ENCODE measurements at places on chromosomes 12 and 14. TPM values are rescaled to one million over a fixed set of nuclear protein-coding genes. Genes with fewer than 3 reads are reported as not detected.
A peak's percentile ranks its signal among the peaks of the same experiment; 100 is the strongest.

DNA sequence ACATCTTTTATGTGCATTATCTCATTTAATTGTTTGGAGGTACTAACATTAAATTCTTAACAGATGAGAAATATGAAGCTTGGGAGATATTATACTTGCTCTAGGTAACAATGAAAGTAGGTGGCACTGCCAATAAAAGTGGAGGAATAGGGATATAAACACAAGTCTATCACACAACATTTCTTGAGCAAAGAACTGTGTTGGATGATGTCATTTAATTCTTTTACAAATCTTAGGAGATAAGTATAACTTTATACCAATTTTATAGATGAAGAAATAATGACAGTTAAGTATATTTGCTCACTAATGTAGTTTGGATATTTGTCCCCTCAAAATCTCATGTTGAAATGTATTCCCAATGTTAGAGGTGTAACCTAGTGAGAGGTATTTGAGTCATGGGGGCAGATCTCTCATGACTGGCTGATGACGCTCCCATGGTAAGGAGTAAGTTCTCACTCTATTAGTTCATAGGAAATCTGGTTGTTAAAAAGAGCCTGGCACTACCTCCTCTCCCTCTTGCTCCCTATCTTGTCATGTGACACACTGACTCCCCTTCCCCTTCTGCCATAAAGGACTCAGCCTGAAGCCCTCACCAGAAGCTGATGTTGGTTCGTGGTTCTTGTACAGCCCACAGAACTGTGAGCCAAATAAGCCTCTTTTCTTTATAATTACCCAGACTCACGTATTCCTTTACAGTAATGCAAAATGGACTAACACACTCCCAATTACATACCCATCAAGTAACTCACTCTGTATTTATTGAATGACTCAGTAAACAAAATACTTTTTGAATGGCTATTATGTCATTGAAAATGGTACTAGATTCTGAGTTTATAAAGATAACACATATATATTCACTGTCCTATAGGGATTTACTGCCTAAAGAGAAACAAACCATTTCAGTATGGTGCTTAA is 146.8 kb upstream of the KITLG start:
- no peak overlapping the region for H3K4me3 ChIP-seq
- H3K27me3 ChIP-seq = no peaks in the 10 kb centered on the region
- DNase-seq = no peak
- no peak overlapping the region for H3K27ac ChIP-seq

- H3K36me3 ChIP-seq = peaks cover 46% of the 10 kb centered on the region
- DNase-seq = no peak
- H3K27ac ChIP-seq = peak overlapping the region; percentile 91
- peak overlapping the region; percentile 75 for H3K4me3 ChIP-seq
Measured at GRCh38 chr14:58280954-58281787, 17.2 kb upstream of the ARID4A start.

GRCh38 chr12:102484428-102484958 is 4.1 kb upstream of the IGF1 start:
- H3K27ac ChIP-seq = peak overlapping the region; percentile 84
- peak; percentile 52 for DNase-seq
- H3K36me3 ChIP-seq = peaks cover 3% of the 10 kb centered on the region
- H3K4me1 ChIP-seq = peaks cover 20% of the 10 kb centered on the region
- peaks cover 3% of the 10 kb centered on the region for H3K27me3 ChIP-seq
- H3K4me3 ChIP-seq = peak overlapping the region; percentile 69

GRCh38 chr14:93997082-93997481 is at the start of gene CCDC197:
CCDC197 (plus strand) TSS chr14:93997301; CDS start chr14:93998132, 831 bp downstream.
- peaks cover 33% of the 10 kb centered on the region for H3K4me1 ChIP-seq
- no peak for DNase-seq
- no peaks in the 10 kb centered on the region for H3K27me3 ChIP-seq
- H3K27ac ChIP-seq = peak within 1 kb of the TSS; percentile 60
- H3K4me3 ChIP-seq = no peak within 1 kb of the TSS
- no peaks in the 10 kb centered on the region for H3K36me3 ChIP-seq

- H3K4me3 ChIP-seq = no peak overlapping the region
Measured at GRCh38 chr14:29587761-29588470, 339.7 kb downstream of the PRKD1 start.

DNA sequence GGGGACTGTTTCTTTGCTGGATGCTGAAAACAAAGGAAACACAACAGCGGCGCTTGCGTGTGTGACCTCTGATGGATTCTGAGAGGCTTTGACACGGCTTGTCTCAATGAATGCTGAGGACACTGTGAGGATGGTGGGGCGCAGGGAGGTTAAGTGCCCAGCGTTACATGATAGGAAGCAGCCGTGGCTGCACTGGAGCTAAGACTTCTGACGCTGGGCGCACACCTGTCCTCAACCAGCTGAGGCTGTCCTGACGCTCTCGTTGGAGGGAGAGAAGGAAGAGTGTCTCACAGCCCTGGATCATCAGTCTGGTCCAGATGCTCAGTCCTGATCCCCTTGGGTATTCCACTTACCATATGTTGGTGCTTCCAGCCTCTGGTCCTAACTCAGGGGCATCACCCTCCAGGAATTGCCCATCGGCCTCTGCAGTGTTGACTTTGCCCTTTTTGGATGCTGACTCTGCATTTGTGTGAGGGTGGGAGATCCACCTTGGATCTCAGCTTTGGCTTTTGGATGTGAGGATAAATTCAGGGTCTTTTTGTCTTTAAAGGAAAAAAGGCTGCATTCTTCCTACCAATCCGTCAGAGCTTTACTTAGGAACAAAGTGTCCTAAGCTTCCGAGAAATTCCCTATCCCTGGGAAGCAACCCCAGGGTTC is 125.2 kb downstream of the ZNF664 start:
- H3K4me3 ChIP-seq = no peak overlapping the region
- DNase-seq = no peak
- H3K27me3 ChIP-seq = peaks cover 2% of the 10 kb centered on the region

GRCh38 chr14:94393474-94393873 is 5.1 kb upstream of the SERPINA1 start:
- no peak for DNase-seq
- H3K4me1 ChIP-seq = peaks cover 16% of the 10 kb centered on the region
- no peak overlapping the region for H3K27ac ChIP-seq
- no peaks in the 10 kb centered on the region for H3K36me3 ChIP-seq
- H3K27me3 ChIP-seq = peaks cover 7% of the 10 kb centered on the region

DNA sequence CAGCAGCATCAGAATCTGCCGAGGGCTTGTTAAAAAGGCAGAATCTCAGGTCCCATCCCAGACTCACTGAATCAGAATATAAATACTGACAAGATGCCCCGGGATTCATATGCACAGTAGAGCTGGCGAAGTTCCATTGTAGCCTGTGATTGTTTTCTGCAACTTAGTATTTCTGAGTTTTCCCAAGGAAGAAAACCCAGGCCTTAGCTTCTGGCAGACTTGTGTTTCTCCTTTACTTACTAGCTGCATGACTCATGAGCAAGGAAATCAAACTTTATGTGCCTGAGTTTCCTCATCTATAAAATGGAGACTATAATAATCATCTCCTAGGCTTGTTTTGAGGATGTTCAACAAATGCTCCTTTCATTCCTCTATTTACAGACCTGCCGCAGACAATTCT is 278.5 kb upstream of the PLEKHG7 start:
- no peak for DNase-seq
- H3K4me3 ChIP-seq = no peak overlapping the region
- H3K4me1 ChIP-seq = peaks cover 4% of the 10 kb centered on the region
- H3K27me3 ChIP-seq = no peaks in the 10 kb centered on the region

- no peak for DNase-seq
- H3K36me3 ChIP-seq = peaks cover 3% of the 10 kb centered on the region
- no peak overlapping the region for H3K4me3 ChIP-seq
- no peak overlapping the region for H3K27ac ChIP-seq
- no peaks in the 10 kb centered on the region for H3K27me3 ChIP-seq
- peaks cover 15% of the 10 kb centered on the region for H3K4me1 ChIP-seq
Measured at GRCh38 chr14:70780396-70781075, 28.8 kb downstream of the MAP3K9 start.

- no peak for DNase-seq
- H3K27ac ChIP-seq = no peak overlapping the region
- no peaks in the 10 kb centered on the region for H3K36me3 ChIP-seq
- H3K4me1 ChIP-seq = no peaks in the 10 kb centered on the region
- no peak overlapping the region for H3K4me3 ChIP-seq
Measured at GRCh38 chr14:40447017-40447416, 1014.8 kb upstream of the FBXO33 start.

- no peaks in the 10 kb centered on the region for H3K27me3 ChIP-seq
- no peak for DNase-seq
- no peak overlapping the region for H3K27ac ChIP-seq
Measured at GRCh38 chr12:70928071-70928470, 7.5 kb upstream of the PTPRR start.

DNA sequence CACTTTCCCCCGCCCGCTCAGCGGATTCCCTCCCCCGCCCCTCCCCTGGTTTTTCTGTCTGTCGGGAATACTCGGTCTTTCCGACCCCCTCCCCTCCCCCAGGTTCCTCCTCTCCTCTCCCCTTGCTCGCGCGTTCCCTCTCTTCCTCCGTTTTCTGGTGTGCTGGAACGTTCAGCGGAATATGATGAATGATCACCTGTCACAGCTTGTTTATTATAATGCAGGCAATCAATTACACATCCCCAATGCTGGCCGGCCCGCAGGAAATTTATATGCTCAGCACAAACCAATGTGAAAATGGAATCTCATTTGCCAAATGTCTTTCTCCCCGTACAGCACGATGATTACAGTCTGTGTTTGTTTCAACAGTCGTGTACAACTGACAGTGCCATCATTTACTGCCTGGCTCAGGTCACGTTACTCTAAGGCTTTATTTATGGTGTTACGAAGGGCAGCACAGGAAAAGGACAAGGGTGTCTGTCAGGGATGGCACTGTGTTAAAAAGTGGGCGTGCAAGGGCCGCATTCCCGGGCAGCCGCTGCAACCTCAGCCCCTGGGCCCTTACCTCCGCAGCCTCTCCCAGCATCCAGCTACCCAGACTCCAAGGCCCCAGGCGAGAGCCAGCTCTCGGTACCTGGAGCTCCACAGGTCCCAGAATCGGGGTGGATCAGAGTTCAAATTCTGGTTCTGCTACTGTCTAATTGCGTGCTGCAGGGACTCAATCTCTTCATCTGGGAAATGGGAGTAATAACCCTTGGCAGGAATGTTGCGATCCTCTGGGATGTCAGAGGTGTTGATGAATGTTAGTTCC is 24.7 kb upstream of the MAP1LC3B2 start:
- H3K27ac ChIP-seq = peak overlapping the region; percentile 63
- H3K4me3 ChIP-seq = peak overlapping the region; percentile 95
- H3K36me3 ChIP-seq = no peaks in the 10 kb centered on the region

DNA sequence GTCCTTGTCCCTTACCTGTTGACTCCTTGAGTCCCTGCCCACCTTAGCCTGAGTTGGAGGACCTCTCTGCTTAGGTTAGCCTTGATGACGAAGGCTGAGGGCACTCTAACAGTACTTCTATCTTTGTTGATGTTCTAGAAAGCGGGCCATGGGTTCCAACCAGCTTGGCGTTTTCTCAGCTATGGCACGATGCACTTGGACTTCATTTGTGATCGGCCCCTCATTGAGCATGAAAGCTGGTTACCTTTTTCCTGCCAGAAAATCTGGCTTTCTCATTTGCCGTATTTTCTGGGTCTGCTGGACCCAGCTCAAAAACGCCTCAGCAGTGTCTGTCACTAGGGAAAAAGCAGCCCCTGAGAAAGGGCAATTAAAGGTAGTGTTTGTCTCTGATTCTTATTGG is 290.8 kb downstream of the EMP1 start:
- no peak overlapping the region for H3K27ac ChIP-seq
- no peak overlapping the region for H3K4me3 ChIP-seq
- no peaks in the 10 kb centered on the region for H3K36me3 ChIP-seq
- no peak for DNase-seq
- H3K27me3 ChIP-seq = no peaks in the 10 kb centered on the region

DNA sequence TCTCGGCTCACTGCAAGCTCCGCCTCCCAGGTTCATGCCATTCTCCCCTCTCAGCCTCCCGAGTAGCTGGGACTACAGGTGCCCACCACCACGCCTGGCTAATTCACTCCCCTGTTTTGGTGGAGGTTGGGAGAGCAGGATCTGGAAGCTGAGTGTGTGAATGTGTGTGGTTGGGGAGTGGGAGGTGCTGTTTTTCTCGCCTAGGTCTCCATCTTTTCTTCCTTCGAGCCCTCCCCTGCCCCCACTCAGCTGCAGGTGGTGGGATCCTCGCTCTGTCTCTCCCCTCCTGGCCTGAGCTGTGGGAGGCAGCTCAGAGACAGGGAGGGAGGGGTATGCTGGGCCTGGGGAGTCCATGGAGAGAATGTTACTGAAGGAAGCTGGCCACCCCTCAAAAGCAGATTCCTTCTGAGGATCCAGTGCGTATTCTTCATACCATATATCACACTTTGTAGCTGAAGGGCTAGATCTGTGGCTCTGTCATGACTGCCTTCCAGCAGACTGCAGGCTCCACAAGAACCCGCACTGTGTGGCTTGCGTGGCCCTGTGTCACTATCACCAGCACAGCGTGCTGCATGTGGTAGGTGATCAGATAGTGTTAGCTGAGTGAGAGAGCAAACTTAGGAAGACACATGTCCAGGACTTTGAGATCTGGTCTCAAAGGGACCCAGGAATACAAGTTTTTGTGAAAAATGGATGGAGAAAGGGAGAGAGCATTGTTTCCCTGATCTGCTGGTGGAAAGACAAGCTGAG is 2.8 kb downstream of the KRT83 start:
- H3K27me3 ChIP-seq = peaks cover 33% of the 10 kb centered on the region
- no peak overlapping the region for H3K27ac ChIP-seq
- no peaks in the 10 kb centered on the region for H3K4me1 ChIP-seq
- peak; percentile 10 for DNase-seq

DNA sequence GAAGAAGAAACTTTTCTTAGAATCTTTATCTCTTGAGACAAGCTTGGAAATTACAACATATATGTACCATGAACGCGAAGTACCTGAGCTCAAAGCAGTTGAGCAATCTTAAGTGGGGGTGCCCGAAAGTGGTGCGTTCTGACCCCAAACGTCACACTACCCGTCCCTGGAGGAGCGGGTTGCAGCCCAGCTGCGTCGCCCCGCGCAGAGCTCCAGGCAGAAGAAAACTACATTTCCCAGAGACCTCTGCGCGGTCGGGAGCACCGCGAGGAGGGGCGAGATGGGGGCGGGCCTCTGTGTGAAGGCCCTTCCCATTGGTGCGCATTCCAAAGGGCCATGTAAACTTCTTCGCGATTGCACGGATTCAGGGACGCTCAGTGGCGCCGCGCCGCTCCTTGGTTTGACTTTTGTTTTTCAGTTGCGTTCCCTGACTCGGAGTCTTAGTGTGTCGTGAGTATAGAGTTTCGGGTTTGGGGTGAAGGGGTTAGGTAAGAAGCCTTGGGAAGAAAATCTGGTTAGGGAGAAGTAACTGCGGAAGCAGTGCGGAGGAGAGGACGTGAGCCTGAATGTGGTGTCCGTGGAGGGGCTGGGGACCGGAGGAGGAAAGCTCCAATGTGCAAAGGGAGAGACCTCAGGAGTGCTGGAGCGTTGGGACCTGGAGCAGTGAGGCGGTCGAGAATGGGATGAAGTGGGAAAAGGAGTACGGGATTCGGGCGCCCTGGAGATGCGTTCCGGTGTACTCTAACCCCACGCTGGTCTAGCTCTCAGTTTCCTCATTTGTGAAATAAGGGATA is at the start of gene CCDC77:
Gene CCDC77 (plus strand): TSS at position 410 of the 794 bp plus-strand sequence. CDS start 7,740 bp downstream, outside the sequence.
- peaks cover 8% of the 10 kb centered on the region for H3K4me1 ChIP-seq
- no peak within 1 kb of the TSS for H3K4me3 ChIP-seq
- H3K27ac ChIP-seq = no peak within 1 kb of the TSS
- DNase-seq = peak; percentile 94
- no peaks in the 10 kb centered on the region for H3K27me3 ChIP-seq

MANSC4 gene
- total RNA-seq = not detected

DACT1 gene
- total RNA-seq = 0.50 TPM

MLH3 gene
- 18.0 TPM for total RNA-seq

SIRT4 gene
- total RNA-seq = 2.6 TPM
